SK-N-DZ (cell line): ENCODE measurements at places on chromosomes 7 and 10.
A peak's percentile ranks its signal among the peaks of the same experiment; 100 is the strongest.

DNA sequence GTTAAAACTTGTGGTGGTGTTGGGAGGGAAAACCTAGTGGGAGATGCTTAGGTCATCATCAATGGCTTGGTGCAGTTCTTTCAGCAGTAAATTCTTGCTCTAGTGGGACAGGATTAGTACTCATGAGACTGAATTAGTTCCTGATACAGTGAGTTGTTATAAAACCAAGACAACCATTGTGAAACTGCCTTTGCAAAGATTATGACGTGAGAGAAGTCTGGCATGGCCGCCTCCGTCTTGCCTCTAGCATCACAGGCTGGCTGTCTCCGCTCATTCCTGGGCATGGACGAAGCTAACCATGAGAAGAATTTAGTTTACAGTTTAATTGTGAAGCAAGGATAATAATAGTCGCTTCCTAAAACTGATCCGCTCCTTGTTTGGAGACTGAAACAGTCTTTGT is 186.4 kb downstream of the KIF20B start:
- peak; percentile 6 for DNase-seq

DNA sequence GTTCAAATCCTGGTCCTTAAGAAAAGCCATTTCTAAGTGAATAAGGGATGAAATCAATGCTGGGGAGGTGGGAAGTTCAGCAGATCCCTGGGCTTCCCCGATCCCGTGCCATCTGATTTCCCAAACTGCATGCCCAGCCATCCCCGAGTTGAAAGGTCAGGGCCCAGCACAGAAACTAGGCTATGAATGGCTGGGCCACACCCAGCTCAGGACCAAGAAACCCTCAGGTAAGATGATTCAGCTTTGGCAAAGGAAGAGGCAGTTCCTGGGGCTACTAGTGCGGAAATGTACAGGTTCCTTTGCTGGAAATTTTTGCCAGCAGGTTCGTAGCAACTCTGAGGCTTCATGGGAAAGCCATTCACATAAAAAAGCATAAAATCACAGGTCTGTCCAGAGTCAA is 182.7 kb downstream of the FAM107B start:
- DNase-seq, result no peak

DNA sequence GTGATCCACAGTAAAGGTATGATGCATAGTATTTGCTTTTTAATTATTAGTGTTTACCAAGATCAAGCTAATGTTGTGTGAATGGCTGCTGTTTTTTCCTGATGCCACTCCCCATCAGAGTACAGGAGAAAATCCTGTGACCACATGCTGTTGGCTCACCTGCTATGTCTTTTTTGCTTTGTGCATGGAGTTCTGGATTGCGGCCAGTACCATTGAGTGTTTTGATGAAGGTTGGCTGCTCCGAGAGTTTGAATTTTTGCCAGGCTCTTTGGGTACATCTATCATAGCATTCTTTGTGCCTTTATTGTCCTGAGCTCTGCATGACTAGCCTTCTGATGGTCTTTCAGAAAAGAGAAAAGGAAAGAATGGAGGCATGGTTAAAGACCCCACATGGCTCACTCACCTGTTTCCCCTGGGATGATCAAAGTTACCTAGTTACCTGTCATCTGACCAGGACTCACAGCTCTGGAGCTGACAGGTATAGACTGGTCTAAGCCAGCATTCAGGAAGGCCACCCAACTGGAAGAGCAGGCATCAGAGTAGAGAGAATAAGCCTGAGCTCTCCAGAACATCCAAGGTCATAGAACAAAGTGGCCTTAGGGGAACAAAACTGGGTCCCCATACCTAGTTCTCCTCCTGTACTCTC is 11.8 kb upstream of the SGPL1 start:
- no peak for DNase-seq

DNA sequence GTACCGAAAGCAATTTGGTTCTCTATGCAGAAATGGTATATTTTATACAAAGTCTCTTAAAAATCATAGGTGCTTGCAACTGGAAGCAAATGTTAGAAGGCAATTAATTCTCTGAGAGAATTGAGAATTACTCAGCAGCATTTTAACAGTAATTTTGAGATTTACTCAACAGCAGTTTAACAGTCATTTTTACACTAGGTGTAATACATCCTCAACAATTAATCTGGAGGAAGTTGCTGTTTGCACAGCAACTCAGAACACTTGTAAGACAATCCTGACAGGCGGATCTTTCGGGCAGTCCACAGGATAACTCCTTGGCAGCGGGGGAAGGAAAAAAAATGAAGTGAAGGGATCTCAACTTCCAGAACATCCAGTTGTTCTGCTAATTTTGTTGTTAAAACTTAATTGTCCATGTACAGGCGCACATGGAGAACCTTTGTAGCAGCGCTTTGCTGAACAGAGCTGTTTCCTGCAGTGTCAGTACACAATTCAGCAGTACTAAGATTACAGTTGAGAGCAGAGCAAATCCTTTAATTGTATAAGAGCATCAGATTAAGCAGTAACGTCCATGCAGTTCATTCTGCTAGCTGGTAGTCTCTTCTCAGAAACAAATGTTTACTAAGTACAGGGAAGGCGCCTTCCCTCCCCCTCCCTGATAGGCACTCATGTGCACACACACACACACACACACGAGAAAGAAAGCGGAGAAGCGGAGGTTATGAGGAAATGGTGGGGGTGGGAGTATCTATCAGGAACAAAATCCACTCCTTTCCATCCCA is 43.8 kb downstream of the ENO4 start:
- no peak for DNase-seq

GRCh38 chr10:76405922-76406321 is 974.5 kb downstream of the LRMDA start:
- no peak for DNase-seq

DNA sequence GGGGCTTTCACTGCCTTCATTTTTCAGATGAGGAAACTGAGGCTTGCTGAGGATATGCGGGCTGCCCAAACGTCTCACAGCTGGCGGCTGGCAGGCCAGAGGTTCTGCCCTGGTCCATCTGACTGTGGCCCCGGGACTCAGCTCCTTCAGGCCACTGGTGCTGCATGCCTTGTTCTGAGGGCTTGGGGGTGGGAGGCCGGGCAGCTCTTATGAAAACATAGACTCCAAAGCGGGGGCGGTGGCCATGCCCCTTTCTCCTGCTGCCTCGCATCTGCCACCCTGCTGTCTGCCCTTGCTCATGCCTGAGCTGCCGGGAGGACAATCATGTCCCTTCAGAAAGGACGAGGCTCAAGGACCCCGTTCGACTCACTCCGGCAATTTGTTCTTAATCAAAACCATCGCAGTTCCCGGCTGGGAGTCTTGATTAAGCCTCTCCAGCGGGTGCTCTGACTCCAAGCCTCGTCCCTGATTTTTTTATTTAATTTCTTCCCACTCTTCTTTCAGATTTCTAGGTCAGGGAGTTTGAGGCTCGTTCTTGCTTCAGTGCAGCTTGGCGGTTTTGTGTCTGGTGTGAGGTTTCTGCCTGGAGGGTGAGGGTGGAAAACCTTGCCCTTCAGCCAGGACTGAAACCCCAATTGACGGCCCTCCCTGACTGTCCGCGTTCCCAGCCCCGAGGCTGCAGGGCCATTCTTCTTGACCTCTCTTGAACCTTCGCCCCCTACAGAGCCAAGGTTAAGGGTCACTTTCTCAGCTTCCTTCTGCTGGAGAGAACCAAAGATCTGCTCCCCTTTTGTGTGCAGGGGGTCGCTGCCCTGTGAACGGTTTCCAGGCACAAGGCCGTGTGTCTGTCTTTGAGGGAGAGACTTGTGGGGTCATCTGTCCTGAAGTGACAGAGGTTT is 120.8 kb downstream of the DNAJB6 start:
- DNase-seq, result no peak

DNA sequence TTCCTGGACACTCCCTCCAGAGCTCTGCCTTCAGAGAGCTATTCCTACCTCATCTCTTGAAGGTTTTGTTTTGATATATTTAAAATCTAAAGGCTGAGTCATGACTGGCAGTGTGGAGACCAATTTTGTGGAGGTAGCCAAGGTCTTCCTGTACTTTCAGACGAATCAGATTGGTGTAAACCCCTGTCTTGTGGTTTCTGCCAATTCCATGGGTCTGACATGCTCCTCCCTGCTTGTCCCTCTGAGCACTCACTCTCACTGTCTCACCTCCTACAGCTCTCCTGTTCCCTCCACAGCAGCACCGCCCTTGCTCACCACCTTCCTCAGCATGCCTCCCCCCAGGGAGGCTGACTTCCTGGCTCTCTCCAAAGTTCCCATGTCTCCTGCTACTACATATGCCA is 179.8 kb downstream of the NPSR1 start:
- no peak for DNase-seq

DNA sequence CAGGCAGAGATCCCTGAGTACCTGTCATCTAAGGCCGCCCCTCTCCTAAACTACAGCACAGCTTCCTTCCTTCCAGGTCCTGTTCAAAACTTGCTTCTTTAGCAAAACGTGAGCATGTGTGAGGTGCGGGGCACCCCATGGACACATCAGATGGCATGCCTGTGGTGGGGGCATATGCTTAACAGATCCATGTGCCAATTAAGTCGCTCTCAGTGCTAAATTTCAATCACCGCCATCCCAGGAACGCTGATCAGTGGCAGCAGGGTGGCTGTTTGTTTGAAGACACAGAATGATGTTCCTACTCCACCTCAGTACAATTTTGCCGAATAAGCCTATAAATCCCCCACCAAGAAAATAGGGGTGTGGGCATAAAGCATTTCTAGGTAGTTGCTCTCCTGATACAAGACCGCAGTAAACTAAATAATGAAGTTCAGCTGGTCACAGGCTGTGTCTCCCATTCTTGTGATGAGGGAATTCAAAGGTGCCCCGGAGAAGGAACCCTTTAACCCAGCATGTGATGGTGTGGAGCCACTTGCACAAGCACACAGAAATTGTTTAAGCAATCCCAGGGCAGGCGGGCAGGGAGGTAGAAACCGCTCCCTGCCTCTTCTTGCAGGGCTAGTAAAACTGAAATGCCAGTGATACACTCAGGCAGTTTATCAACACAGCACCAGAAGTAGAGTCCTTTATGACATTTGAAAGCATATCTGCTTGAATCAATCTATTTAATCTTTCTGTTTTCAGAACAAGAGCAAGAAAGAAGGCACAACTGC is 205.7 kb downstream of the SORCS1 start:
- DNase-seq, result no peak

DNA sequence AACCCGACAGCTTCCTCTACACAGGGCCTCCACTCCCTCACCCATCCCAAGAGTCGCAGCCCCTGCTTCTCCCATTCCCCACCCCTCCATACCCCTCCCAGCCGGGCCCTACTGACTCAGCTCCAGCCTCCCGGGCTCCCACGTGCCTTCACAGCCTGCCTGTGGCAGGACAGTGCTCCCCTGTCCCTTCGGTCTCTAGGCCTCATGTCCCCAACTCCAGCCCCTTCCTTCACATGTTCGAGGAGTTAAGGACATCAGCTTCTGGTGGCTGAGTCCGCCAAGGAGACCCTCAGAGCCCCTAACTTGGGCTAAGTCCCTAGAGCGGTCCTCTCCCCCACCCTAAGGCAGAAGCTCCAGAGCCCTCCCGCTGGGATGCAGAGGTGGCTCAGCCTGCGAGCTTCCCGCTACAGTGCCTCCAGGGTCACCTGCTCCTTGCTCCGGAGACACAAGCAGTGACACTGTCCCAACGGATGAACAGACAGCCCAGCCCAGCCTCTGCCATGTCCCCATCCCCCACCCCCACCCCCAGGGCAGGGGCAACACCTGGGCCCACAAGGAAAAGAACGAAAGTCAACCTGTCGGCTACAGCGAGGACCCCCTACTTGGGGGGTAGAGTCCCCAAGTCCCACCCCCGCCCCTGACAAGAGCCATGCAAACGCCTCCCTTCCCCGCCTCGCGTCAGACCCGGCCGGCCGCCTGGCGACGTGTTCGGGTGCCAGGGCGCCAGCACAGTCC is 716 bp downstream of the SMARCD3 start:
- peak; percentile 39 for DNase-seq

DNA sequence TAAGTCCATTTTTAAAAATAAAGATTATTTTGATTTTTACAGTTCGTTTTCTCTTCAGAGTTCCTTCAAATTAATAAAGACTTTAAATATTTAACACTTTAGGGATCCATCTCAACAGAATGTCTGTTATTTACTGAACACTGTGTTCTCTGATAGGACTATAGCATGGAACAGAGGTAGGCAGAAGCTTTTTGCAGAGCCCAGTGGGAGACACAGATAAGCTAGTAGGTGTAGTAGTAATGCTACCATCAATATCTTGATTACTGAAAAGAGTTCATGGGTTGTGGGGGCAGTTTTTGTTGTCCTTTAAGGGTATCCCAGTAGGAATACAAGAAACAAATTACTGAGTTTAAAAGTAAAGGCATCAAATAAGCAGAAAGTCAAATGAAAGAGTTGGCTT is 140.5 kb downstream of the HBP1 start:
- DNase-seq, result no peak
